ENCODE measurements at places on chromosomes 7 and 10. TPM values are rescaled to one million over a fixed set of nuclear protein-coding genes. Genes with fewer than 3 reads are reported as not detected.

The GIMAP6 gene
- 42.3 TPM for total RNA-seq

The NME8 gene
- total RNA-seq: not detected

The DPYSL4 gene
- 14.3 TPM for total RNA-seq

The USP54 gene
- 6.4 TPM for total RNA-seq

The ADIRF gene
- total RNA-seq: not detected

The FBXL13 gene
- total RNA-seq: 1.1 TPM

The NOLC1 gene
- 168 TPM for total RNA-seq

The COL26A1 gene
- not detected for total RNA-seq

- no peak for ATAC-seq
These were observed 1000.7 kb upstream of the LRRN3 start for GRCh38 chr7:110090110-110090820.

- no peak for ATAC-seq
These were observed 27.0 kb upstream of the UBN2 start for GRCh38 chr7:139203992-139204391.

DNA sequence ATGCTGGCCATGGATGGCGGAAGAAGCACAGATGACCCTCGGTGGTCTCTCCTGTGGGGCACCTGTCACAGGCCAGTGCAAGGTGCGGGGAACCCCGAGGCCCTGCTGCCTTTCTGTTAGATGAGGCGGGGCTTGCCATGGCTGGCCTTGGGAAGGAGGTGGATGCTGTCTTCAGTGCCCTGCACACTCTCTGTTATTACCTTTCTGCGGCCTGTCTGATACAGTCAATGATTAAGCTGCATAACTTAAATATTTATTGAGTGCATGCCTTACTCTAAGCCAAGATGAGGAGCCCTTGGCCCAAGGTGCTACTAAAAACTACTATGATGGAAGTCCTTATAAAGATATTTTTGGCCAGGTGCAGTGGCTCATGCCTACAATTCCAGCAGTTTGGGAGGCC is 36.7 kb upstream of the MNX1 start:
- ATAC-seq: no peak

- ATAC-seq: no peak
These were observed 134.3 kb upstream of the ASAH2 start for GRCh38 chr10:50385624-50386023.

DNA sequence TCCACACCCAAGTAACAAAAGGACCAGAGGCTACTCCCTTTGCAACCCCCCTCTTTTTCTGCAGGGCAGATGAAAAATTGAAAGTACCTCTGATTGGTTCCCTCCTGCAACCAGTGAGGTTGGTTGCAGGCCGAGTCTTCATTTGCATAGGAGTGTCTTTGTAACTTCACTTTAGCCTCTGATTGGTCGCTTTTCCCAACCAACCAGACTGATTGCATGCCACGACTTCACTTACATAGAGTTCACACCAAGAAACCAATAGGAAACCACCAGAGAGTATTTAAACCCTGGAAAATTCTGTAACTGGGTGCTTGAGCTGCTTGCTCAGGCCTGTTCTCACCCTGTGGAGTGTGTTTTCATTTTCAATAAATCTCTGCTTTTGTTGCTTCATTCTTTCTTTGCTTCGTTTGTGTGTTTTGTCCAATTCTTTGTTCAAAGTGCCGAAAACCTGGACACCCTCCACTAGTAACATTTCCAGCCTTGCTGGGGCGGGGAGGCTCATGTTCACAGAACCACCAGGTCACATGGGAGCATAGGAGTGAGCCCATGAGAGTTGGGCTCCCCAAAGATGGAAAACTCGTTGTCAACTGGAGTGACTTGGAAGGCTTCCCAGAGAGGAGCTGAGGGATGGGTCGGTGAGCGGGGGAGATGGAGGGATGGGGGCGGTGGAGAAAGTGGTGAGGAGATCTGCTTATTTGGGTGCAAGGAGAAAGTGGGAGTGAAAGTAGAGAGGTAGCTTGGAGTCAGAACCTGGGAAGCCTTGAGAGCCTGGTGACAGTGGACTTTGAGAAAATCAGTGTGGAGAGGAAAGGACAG is 223.6 kb downstream of the GFRA1 start:
- no peak for ATAC-seq

DNA sequence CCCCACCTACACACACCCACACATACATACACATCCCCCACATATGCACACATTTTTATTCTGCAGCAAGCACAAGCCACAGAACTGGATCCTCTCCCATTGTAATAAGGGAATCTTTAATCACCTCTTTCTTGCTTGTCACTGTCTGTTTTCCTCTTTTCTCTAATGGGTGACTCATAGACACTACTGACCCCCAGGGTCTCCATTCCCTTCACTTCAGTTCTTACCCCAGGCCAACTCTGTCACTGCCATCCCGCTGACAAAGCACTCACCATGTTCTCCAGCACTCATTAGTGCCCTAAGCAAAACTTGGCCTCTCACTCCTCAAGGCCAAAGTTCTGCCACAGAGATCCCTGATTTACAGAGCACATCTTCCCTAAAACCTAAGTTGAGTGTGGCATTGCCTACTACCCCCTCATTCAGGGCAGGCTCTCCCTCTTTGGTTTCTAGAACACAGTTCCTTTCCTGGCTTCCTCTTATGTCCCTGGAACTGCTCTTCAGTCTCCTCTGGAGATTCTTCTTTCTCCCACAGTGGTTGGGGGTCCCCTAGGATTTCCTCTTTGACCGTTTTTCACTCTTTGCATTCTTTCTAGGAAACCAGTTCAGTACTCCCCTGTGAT is 39.6 kb upstream of the INHBA start:
- no peak for ATAC-seq

DNA sequence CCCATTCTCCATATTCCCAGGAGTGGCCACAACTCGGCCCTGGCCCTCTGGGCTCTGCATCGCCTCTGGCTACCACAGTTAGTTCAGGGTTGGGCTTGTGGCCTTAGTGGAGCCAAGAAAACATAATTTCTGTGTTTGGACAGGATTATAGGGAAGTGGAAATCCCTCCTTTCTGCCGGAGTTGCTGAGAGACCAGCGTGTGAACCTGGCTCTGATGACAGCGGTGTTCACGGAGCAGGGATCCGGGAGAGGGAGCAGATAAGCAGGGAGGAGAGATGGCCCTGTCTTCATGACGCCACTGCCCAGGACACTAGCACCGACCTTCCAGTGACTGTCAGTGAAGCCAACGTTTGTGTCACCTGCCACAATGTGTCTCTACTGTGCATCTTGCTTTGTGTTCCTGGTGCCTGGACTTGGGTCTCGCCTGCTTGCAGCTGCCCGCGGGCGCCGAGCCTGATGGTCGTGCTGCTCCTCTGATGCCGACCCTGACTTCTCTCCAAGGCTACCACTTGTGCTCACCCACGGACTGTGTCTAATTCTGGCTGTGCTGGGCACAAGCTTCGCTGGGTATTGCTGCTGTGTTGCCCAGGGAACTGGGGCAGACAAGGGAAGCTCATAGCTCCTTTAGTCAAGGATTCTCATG is 67.0 kb upstream of the VIPR2 start:
- ATAC-seq: no peak

DNA sequence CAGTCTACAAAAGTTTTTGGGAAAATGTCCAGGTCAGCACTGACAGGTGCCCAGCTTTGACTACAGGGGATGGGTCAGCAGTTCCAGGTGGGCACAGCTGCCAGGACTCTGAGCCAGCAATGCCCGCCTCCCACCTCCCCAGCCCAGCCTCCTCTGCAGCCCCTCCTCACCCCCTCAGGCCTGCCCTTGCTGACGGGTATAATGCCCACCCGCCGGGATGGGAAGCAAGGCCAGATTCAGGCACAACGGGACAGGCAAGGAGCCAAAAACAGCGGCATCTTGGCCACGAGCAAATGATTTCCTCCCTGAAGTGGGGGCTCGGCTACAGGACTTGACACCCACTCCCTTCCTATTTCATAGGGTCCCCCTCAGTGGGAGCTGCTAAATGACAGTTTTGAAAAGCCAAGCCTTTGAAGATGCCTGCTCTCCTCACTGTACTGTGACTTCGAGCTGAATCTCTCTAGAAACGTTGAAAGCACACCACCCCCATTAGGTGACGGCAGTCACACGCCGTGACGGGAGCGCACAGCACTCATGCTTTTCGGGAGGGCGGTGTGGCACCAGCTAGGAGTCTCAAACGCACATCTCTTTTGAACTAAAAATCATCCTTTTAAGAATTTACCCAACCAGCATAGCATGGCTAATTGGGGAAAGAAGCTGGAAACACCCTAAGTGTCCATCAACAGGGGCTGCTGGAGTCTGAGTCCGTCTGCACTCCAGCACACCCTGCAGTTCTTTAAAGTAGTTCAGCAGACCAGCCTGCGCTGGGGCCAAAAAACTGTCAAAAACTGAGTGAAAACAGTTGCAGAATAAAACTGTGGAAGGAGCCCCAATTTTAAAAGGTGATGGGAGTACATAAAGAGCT is 29.6 kb downstream of the MAD1L1 start:
- ATAC-seq: no peak

- no peak for ATAC-seq
These were observed 35.5 kb downstream of the MDFIC start for GRCh38 chr7:114957444-114957843.

DNA sequence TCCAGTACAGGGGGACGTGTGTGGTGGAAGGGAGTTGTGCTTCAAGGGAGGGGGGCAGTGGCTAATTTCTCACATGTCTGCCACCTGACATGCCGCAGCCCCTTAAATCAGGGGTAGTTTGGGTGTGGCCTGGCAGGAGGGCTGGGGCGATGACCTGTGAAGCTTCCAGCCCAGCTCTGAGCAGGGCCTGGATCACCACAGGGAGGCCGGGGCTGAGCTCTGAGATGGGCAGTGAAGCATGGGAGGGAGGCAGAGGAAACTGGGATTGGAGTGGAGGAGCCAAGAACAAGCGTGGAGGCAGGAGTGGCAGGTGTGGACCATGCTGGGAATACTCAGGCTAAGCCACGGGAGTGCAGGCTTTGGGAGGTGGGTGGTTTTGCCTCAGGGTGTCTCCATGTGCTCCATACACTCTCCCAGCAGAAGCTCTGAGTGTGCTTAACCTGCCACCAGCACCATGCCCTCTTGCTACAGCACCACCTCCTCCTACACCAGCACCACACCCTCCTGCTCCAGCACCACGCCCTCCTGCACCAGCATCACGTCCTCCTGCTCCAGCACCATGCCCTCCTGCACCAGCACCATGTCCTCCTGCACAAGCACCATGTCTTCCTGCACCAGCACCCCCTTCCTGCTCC is 99.3 kb upstream of the SHH start:
- no peak for ATAC-seq

- no peak for ATAC-seq
These were observed 435.2 kb downstream of the PLXNA4 start for GRCh38 chr7:132141109-132141508.

- no peak for ATAC-seq
These were observed 15.2 kb downstream of the GPR85 start for GRCh38 chr7:113071465-113071864.

DNA sequence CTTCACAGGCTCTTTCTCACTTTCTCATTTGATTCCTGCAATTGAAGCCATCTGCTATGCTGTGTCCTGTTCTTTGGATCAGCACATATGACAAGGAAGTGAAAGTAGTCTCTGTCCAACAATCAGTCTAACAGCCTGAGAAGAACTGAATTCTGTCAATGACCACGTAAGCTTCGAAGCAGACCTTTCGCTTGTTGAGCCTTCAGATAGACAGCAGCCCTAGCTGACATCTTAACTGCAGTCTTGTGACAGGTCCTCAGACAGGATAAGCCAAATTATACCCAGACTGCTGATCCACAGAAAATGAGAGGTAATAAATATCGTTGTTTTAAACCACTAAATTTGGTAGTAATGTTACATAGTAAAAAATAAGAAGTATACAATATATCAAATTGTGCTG is 691.0 kb upstream of the LRRTM3 start:
- ATAC-seq: no peak

GRCh38 chr10:129963641-129964501 is at the start of gene EBF3:
EBF3 (minus strand) TSS chr10:129964274; CDS start chr10:129963768, 506 bp downstream.
- ATAC-seq: peak; percentile 29

DNA sequence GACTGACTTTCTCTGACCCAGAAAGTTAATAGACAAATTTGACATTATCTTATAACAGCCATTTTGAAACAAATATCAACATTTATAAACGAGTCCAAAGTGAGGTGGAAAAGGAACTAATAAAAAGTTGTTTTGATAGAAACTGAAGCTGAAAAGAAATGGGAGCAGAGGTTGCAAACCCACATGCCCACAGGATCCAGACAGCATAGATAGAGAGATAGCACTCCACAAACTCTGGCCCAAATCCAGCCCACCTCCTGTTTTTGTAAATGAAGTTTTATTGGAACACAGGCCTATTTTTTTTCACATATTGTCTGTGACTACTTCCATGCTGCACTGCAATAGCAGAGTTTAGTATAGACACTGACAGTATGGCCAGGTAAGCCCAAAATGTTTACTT is 171.9 kb downstream of the PRKG1 start:
- no peak for ATAC-seq

- ATAC-seq: no peak
These were observed 307.9 kb upstream of the AOAH start for GRCh38 chr7:37032258-37032601.

- ATAC-seq: no peak
These were observed 1015.8 kb downstream of the SORCS3 start for GRCh38 chr10:105656856-105657255.

DNA sequence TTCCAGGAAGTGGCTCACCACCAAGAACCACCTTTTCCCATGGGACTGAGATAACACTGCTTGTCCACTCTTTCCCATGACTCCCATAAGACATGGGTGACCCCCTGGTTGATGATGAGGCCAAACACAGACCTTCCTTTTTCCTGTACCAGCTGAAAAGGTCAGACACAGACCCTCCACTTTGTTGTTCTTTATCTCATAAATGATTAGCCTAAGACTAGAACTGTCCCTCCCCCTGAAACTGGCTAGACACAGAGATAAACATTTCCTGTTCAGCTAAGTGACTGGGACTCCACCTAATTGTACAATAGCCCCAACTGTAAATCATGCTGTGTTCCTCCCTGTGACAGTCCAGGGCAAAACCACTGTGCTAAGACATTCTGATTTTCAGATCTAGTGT is 8.2 kb upstream of the NRG3 start:
- no peak for ATAC-seq

DNA sequence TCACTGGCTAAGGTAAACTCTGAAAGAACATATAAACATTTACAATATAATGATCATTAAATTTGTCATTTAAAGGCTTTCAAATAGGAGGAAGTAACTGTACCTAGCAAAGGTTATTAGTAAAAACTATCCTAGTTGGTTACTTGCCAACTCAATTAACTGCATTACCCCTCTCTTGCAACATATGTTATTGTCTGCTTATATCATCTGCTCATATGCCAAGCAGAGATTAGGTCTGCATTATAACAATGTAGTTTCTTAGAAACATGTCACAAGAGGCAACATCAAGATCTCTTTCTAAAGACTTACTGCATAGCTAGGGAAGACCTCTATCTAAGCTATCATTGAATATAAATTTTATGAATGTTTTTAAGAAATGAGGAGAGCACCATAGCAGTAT is 132.5 kb downstream of the RELN start:
- no peak for ATAC-seq

DNA sequence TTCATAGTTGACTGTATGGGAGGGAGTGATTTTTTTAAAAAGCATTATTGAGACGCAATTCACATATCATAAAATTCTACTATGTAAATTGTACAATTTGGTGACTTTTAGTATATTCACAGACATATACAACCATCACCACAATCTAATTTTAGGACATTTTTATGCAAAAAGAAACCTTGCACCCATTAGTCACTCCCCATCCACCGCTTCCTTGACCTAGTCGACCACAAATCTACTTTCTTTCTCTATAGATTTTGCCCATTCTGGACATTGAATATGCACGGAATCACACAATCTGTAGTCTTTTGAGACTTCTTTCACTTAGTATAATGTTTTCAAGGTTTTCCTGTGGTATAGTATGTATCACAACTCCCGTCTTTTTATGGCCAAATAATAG is 54.6 kb downstream of the BLNK start:
- no peak for ATAC-seq

GRCh38 chr10:102476466-102477141 is 25.3 kb upstream of the C10orf95 start:
- peak; percentile 31 for ATAC-seq
